ENCODE measurements at places on chromosomes 1 and 21.

- no peaks in the 10 kb centered on the region for H3K27me3 ChIP-seq
- DNase-seq, result no peak
- no peaks in the 10 kb centered on the region for H3K4me1 ChIP-seq
- no peaks in the 10 kb centered on the region for H3K36me3 ChIP-seq
- H3K27ac ChIP-seq, result no peak overlapping the region
Observed at GRCh38 chr21:25449950-25450349, 157.3 kb downstream of the MRPL39 start.

- H3K36me3 ChIP-seq, result no peaks in the 10 kb centered on the region
- H3K27ac ChIP-seq, result no peak overlapping the region
Observed at GRCh38 chr1:108554682-108555427, 5.0 kb upstream of the EEIG2 start.

DNA sequence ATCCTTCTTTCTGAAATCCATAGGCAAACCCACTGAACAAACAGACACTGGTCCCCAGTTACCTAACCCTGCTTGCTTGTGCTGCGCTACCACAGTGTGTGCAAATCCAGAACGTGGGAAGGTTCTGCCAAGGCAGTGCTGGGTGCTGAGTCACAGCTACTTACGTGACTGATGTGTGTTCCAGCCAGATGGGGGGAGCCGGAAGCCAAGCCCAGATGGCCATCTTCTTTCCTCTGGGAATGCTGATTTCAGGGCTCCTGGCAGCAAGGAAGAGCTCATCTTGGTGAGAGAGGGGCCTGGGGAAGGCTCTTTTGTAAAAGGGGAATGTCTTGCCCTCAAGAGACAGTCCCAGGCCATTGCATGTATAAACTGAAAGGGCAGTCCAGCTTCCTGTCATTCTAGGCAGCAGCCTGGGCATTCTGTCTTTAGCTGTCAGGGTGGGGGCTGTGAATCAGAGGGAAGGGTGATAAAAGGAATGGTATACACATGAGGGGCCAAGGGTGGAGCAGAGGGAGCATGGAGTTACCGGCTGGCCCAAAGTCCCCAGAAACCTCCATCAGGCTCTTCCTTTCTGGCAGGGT is 54.1 kb downstream of the CD46 start:
- H3K4me3 ChIP-seq, result peak overlapping the region; percentile 43
- peak; percentile 85 for DNase-seq
- H3K36me3 ChIP-seq, result peaks cover 98% of the 10 kb centered on the region
- peak overlapping the region; percentile 97 for H3K27ac ChIP-seq
- peaks cover 91% of the 10 kb centered on the region for H3K4me1 ChIP-seq

DNA sequence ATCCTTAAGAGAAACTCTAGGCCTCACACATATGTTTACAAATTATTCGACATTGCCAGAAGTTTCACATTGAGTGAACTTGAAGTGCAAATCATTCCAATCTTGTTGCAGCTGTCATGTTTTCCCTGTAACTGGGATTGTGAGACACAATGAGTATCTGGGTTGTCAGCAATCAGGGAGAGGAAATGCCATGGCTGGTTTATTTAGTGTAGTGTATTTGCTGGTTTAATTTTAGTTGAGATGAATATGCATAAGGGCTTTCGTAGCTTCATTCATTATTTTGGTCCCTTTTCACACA is 54.2 kb upstream of the USP1 start:
- no peak overlapping the region for H3K4me3 ChIP-seq
- H3K27ac ChIP-seq, result no peak overlapping the region
- H3K27me3 ChIP-seq, result no peaks in the 10 kb centered on the region
- DNase-seq, result no peak
- no peaks in the 10 kb centered on the region for H3K36me3 ChIP-seq

GRCh38 chr1:215863796-215864195 is 296.7 kb downstream of the KCTD3 start:
- H3K4me1 ChIP-seq, result no peaks in the 10 kb centered on the region
- H3K27ac ChIP-seq, result no peak overlapping the region
- H3K27me3 ChIP-seq, result no peaks in the 10 kb centered on the region
- no peak for DNase-seq

- no peak overlapping the region for H3K27ac ChIP-seq
- DNase-seq, result no peak
- H3K4me3 ChIP-seq, result no peak overlapping the region
- H3K36me3 ChIP-seq, result no peaks in the 10 kb centered on the region
- no peaks in the 10 kb centered on the region for H3K27me3 ChIP-seq
- H3K4me1 ChIP-seq, result no peaks in the 10 kb centered on the region
Observed at GRCh38 chr21:19228226-19228625, 824.6 kb upstream of the TMPRSS15 start.

DNA sequence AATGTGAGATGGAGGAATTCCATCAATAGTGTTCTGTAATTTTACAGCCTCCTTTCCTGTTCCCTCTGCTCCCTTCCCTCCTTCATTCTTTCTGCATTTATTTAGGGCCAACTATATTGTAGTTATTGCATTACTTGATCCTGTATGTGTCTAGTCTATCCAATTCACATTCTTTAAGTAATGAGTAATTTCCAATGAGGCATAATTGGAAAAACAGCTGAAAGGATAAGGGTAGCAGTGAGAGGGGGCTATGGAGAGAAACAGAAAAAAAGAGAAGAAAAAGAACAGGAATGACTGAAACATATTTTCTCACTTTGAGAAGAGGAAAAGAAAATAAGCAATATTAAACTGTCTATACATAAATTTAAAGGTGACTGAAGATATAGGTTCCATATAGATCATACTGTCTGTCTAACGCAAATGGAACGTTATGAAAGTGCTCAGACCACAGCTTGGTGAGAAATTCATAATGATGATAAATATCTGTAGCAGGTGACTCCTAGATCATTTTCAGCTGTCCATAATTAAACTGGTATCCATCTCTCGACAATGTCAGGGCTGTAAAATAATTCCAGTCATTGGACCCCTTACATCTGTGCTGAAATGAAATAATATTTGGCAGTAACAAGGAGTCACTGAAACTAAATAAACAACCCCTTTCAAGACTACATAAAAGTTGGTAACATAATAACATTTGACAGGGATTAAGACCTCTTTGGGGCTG is 61.8 kb downstream of the SPAG17 start:
- no peak overlapping the region for H3K27ac ChIP-seq
- H3K4me3 ChIP-seq, result no peak overlapping the region
- no peaks in the 10 kb centered on the region for H3K36me3 ChIP-seq
- no peaks in the 10 kb centered on the region for H3K4me1 ChIP-seq

- DNase-seq, result no peak
- no peak overlapping the region for H3K27ac ChIP-seq
- H3K36me3 ChIP-seq, result no peaks in the 10 kb centered on the region
- no peaks in the 10 kb centered on the region for H3K27me3 ChIP-seq
- no peak overlapping the region for H3K4me3 ChIP-seq
Observed at GRCh38 chr1:121483234-121483633, 298.5 kb downstream of the SRGAP2C start.

DNA sequence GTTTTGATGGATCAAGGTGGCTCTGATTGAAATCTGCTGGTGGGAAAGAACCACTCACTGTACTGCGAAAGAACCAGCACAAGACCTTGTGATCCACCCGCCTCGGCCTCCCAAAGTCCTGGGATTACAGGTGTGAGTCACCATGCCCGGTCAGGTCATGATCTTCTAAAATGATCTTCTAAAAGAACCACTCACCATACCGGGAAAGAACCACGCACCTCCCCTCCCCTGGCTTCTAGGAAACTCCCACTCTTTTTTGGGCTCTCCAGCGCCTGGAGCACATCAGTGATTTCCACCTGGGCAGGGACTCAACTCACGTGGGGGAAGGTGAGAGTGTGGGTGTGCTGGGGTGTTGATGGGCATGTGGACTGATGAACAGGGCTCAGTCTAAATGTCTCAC is 7.9 kb upstream of the RAB7B start:
- no peak overlapping the region for H3K4me3 ChIP-seq
- no peak overlapping the region for H3K27ac ChIP-seq
- no peaks in the 10 kb centered on the region for H3K36me3 ChIP-seq
- DNase-seq, result no peak
- no peaks in the 10 kb centered on the region for H3K4me1 ChIP-seq

GRCh38 chr1:106600626-106601025 is 455.8 kb upstream of the PRMT6 start:
- no peak overlapping the region for H3K27ac ChIP-seq
- H3K36me3 ChIP-seq, result no peaks in the 10 kb centered on the region
- no peaks in the 10 kb centered on the region for H3K4me1 ChIP-seq
- no peak overlapping the region for H3K4me3 ChIP-seq

DNA sequence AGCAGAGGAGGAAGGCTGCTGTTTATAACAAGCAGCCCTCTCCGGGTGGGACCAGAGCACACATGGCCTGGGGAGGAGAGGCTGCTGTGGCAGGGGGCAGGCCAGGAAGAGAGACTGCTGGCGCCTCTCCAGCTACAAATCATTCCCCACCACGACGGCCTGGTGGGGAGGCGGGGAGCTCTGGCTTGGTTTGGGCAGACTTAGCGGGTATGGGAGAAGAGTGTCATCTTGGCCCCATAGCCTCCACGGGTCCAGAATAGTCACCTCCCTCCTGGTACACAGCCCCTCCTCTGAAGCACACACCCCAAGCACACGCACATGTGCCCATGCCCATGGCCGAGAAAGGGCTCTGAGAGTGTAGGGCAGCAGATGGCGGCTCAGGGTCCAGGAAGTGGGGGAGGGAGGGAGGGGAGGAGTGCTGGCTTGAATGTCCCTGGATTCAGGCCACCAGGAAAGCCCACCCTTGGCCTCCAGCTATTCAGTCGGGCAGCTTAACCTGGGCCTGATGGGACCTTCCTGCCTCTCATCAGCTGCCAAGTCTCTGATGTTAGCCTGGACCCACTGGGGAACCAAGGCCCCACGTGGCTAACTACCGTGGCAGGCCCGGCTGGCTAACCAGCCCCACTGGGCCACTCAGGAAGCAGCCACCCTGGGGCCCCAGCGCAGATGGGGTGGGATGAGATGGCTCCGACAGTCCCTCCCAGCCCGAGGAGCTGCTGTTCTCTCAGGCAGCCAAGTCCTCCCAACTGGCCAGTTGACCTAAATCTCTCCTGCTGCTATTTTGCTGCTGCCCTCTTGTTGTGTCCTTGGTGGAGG is 10.9 kb downstream of the LRP8 start:
- H3K4me3 ChIP-seq, result no peak overlapping the region
- H3K27ac ChIP-seq, result no peak overlapping the region
- peaks cover 5% of the 10 kb centered on the region for H3K4me1 ChIP-seq
- H3K36me3 ChIP-seq, result no peaks in the 10 kb centered on the region
- H3K27me3 ChIP-seq, result no peaks in the 10 kb centered on the region

DNA sequence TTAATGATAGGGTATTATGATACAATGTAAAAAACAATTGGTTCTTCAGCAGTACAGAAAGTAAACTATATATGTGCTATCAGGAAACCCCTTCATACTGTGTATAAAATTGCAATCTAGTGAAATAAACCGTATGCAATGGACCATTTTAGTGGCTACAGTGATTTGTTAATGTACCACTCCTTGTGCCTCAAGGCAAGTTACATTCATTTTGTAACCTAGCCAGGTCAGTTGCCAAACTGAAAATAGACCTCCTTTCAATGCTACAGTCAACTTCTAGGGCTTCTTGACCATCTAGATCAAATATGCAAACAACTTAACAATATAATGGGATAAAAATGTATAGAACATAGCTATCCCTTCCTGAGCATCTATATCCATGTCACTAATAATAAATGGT is 52.0 kb upstream of the RAVER2 start:
- H3K4me1 ChIP-seq, result peaks cover 5% of the 10 kb centered on the region
- H3K4me3 ChIP-seq, result no peak overlapping the region
- no peaks in the 10 kb centered on the region for H3K27me3 ChIP-seq
- H3K27ac ChIP-seq, result no peak overlapping the region
- no peak for DNase-seq

- no peak overlapping the region for H3K4me3 ChIP-seq
- H3K27ac ChIP-seq, result peak overlapping the region; percentile 91
- H3K27me3 ChIP-seq, result no peaks in the 10 kb centered on the region
- DNase-seq, result no peak
Observed at GRCh38 chr1:41813226-41813625, 105.5 kb downstream of the HIVEP3 start.

DNA sequence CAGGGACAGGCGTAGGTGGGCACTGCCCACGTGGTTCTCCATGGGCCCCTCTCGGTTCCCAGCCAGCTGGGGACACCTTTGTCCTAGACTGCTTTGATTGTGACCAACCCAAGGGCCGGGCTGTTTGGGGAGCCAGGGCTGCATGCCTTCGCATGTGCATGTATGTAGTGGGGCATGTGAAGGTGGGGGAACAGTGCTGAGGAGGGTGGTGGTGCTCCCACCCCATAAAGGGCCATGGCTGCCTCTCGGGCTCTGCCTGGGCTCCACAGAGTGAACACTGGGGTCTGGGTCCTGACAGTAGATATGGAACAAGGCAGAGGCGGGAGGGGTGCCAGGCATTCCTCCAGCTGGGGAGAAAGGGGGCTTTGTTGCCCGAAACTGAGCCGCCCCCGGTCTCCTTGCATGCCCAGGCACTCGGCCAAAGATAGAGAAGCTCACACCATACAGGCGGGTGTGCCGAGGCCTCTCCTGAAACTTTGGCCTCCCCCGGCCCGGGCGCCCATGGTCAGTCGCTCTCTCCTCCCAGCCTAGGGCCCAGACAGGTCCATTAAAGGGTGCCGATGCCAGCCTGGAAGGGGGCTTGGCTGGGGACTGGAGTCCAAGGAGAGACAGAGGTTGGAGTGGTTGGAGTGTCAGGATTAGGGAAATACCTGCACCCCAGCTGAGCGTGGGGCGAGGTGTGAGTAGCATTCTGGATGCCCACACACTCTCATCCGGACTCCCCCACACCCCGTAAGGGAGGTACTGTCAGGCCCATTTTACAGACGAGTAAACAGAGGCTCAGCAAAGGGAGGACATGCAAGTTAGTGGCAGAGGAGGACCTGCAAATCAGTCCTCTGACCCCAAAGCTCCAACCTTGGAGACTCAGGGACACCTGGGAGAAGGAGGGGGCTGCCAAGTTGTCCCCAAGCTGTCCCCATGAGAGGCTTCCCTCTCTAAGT is 41.1 kb downstream of the EPHA2 start:
- no peak for DNase-seq
- H3K4me1 ChIP-seq, result peaks cover 20% of the 10 kb centered on the region
- no peaks in the 10 kb centered on the region for H3K36me3 ChIP-seq
- H3K27ac ChIP-seq, result no peak overlapping the region

- peaks cover 7% of the 10 kb centered on the region for H3K27me3 ChIP-seq
- no peaks in the 10 kb centered on the region for H3K36me3 ChIP-seq
- no peak for DNase-seq
- no peaks in the 10 kb centered on the region for H3K4me1 ChIP-seq
- no peak overlapping the region for H3K4me3 ChIP-seq
Observed at GRCh38 chr1:211247921-211248320, 11.2 kb upstream of the RCOR3 start.
